Aorta (tissue), 5 donors: ENCODE measurements at places on chromosomes 5 and 9. TPM values are rescaled to one million over a fixed set of nuclear protein-coding genes. Genes with fewer than 3 reads are reported as not detected.

DNA sequence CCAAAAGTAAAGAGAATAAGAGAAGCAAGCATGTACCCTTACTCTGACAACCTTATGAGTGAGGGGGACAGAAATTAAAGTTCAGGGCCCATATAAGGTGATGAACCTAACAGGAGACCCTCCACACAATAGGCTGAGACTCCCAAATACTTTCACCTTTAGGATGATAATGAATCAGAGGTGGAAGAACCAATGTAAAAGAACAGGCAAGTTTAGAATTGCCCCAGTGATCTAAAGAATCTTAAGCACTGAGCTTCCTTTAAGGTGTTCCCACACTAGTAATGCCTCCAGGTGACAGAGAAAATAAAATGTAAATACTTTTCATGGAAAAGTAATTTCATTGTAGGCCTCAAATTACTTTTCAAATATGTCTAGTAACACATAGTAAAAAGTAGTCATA, 8.2 kb upstream of the FAM151B start:
- no peaks in the 10 kb centered on the region for H3K27me3 ChIP-seq
- H3K27ac ChIP-seq, result no peak overlapping the region
- no peaks in the 10 kb centered on the region for H3K36me3 ChIP-seq
- no peaks in the 10 kb centered on the region for H3K4me1 ChIP-seq

Gene ANKRD18B
- not detected for total RNA-seq

Gene SLC23A1
- total RNA-seq, result not detected

- H3K4me3 ChIP-seq, result no peak overlapping the region
- H3K27ac ChIP-seq, result no peak overlapping the region
- H3K4me1 ChIP-seq, result no peaks in the 10 kb centered on the region
- H3K36me3 ChIP-seq, result peaks cover 2% of the 10 kb centered on the region
These were observed 48.2 kb downstream of the KIF2A start for GRCh38 chr5:62354028-62354874.

DNA sequence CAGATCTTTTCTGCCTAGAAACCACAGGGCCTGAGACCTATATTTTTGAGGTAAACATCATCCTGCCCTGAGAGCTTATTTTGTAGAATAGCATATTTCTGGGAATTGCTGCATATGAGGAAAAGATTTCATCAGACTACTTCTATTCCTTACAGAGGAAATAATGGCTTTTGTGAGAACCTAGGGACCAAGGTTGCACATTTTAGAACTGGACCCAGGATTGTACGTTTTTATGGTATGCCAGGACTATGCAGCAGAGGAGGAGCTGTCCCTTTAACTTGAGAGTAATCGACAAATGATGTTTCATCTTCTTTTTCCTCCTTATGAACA, 2.2 kb upstream of the ALDH1A1 start:
- DNase-seq, result no peak
- H3K27me3 ChIP-seq, result no peaks in the 10 kb centered on the region
- H3K36me3 ChIP-seq, result no peaks in the 10 kb centered on the region

DNA sequence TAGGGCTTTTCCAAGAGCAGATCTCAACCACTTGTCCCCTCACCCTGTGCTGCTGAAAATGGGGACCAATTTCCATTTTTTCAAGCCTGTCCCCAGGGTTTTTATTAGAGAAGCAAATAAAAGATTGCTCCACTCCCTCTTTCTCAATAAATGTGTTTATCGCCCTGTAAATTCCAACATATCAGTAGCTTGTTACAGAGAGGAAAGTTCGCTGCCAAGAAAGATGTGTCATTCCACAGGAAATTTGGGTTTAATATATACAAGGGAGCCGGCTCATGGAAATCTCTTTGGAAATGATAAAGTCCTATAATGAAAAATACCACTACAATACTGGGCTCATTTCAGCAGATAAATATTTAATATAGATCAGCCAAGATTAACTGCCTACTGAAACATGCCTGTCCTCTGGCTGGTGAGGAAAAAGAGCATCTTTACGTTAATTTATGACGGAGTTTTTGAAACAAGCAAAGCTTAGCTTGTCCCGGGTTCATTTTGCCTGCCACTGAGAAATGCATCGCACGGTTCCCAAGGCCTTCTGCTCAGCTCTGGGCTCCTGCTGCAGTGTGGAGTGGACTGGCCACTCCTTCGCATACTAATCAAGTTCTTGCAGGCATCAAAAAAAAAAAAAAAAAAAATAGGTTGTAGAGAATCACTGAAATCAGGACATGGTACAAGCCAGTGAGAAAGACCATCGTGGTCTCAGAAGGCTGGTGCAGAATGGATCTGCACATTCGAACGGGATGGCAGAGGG, 84.5 kb downstream of the BRINP1 start:
- H3K4me3 ChIP-seq, result no peak overlapping the region
- no peak overlapping the region for H3K27ac ChIP-seq
- H3K36me3 ChIP-seq, result no peaks in the 10 kb centered on the region
- H3K27me3 ChIP-seq, result no peaks in the 10 kb centered on the region

DNA sequence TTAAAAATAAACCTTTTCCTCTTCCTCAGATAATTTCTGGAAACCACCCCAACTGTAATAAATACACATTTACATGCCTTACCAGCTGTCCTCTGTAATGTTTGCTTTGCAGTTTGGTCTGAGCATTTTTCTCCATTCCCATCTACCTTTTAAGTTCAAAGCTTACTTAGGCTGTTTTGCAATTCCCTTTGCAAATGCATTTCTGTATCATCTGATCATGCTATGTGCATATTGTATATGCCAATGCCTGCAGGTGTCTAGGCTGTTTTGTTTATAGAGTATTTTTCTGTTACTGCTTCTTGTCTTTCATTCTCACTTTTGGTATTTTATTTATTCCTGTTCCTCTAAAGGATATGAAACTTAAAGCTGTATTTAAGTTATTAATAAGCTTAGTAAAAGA, 86.3 kb downstream of the SLC44A1 start:
- H3K27me3 ChIP-seq, result no peaks in the 10 kb centered on the region
- no peak for DNase-seq
- no peak overlapping the region for H3K27ac ChIP-seq
- H3K36me3 ChIP-seq, result peaks cover 4% of the 10 kb centered on the region
- H3K4me1 ChIP-seq, result peaks cover 3% of the 10 kb centered on the region
- H3K4me3 ChIP-seq, result no peak overlapping the region

- no peak for DNase-seq
- H3K36me3 ChIP-seq, result no peaks in the 10 kb centered on the region
- H3K27ac ChIP-seq, result no peak overlapping the region
- no peaks in the 10 kb centered on the region for H3K4me1 ChIP-seq
- H3K4me3 ChIP-seq, result no peak overlapping the region
- H3K27me3 ChIP-seq, result no peaks in the 10 kb centered on the region
These were observed 396.9 kb downstream of the PDE4D start for GRCh38 chr5:59496524-59497134.

GRCh38 chr9:76203373-76203772, 190.9 kb downstream of the RFK start:
- H3K4me1 ChIP-seq, result no peaks in the 10 kb centered on the region
- no peaks in the 10 kb centered on the region for H3K36me3 ChIP-seq
- no peaks in the 10 kb centered on the region for H3K27me3 ChIP-seq
- no peak for DNase-seq
- H3K27ac ChIP-seq, result no peak overlapping the region

Gene MED10
- total RNA-seq, result 29.0 TPM

DNA sequence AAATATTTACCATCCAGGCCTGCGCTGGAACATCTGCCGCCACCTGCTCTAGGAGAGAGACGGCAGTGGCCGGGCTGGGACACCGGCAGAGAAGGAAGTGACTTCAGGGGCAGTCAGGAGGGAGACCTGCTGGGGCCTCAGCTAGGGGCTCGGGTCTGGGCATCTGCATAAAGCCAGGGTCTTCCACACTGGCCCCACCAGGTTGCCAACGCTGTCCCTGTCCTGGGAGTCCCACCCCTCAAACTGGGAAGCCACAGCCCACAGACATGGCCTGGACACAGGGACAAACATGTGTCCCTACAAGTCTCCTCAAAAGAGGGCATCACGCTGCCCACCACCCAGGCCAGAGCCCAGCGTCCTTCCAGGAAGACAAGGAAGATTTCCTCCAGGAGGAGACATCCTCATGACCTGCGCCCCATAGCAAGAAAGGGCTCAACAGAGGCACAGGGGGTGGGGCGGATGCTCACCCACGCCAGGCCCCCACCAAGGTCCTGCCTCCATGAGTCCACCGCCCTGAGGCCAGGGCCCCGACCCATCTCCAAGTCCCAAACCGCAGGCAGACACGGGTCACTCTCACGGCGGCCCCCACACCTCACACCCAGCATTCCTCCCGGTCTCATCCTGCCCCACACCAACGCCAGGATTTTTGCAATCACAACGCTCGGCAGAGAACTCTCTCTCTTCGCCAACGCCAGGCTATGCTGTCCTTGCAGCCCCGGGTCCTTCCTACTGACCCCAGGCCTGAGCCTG, 9.0 kb downstream of the VAV2 start:
- no peaks in the 10 kb centered on the region for H3K4me1 ChIP-seq
- H3K36me3 ChIP-seq, result no peaks in the 10 kb centered on the region
- H3K27me3 ChIP-seq, result no peaks in the 10 kb centered on the region
- peak; percentile 37 for DNase-seq

GRCh38 chr5:155978850-155979249, 348.1 kb upstream of the SGCD start:
- no peak overlapping the region for H3K27ac ChIP-seq
- H3K4me3 ChIP-seq, result no peak overlapping the region
- no peaks in the 10 kb centered on the region for H3K36me3 ChIP-seq
- no peaks in the 10 kb centered on the region for H3K27me3 ChIP-seq

Gene RAD23B
- total RNA-seq, result 78.4 TPM

- DNase-seq, result peak; percentile 80
- peaks cover 7% of the 10 kb centered on the region for H3K36me3 ChIP-seq
- no peak overlapping the region for H3K4me3 ChIP-seq
- H3K4me1 ChIP-seq, result peaks cover 2% of the 10 kb centered on the region
- no peaks in the 10 kb centered on the region for H3K27me3 ChIP-seq
- H3K27ac ChIP-seq, result no peak overlapping the region
These were observed 5.1 kb downstream of the MGAT4B start for GRCh38 chr5:179801304-179802206.

GRCh38 chr5:160978944-160979343, 126.9 kb upstream of the ATP10B start:
- H3K27me3 ChIP-seq, result no peaks in the 10 kb centered on the region
- DNase-seq, result no peak
- H3K4me1 ChIP-seq, result no peaks in the 10 kb centered on the region
- no peak overlapping the region for H3K4me3 ChIP-seq
- no peaks in the 10 kb centered on the region for H3K36me3 ChIP-seq

DNA sequence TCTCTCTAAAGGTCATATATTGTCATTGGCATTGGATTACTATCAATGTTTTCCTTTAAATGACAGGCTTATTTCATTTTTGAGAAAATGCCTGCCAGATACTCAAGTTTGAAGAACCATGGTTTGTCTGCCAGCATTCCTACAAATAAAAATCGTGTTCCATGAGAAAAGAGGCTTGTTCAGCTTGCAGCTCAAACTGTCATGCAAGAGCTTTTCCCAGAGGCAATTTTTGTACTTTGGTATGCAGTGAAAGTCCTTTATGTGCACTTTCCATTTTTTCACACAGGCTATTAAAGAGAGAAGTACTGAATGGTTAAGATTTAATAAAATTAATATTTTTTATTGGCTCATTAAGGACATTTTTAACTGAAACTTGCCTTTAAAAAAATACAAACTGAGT, 110.4 kb downstream of the FBXO4 start:
- H3K4me1 ChIP-seq, result no peaks in the 10 kb centered on the region
- no peaks in the 10 kb centered on the region for H3K36me3 ChIP-seq
- no peak overlapping the region for H3K4me3 ChIP-seq
- H3K27me3 ChIP-seq, result no peaks in the 10 kb centered on the region
- no peak overlapping the region for H3K27ac ChIP-seq

Gene BSPRY
- 0.19 TPM for total RNA-seq

- H3K4me3 ChIP-seq, result no peak overlapping the region
- no peaks in the 10 kb centered on the region for H3K4me1 ChIP-seq
- DNase-seq, result no peak
These were observed 89.7 kb upstream of the SLC44A1 start for GRCh38 chr9:105154723-105155191.

DNA sequence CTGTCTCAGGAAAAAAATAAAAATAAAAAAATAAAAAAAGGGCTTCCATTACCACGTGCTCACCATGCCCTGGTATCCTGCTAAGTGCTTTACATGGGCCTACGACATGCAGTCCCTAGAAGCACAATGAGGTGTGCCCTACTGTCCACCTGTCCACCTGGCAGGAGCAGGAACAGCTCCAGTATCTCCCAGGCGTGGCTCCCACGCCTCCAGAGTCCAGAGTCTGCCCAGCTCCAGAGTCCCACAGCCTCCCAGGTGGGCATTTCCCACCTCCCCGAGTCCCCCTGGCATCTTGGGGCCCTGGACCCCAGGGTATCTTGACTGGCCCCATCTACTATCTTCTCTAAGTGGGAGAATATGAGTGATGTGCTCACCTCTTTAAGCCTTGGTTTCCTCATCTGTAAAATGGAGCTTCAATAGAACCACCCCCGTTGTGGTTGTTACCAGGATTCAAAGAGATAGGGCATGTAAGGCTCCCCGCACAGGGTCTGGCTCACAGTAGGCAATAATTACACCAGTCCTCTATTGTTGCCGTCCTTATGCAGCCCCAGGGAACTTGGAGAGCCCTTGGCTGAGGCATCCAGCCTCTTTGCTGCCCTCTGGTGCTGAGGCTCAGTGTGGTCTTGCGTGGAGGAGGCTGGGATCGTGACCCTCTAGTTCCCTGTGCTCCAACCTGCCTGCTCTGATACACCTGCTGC, 8.9 kb downstream of the CXCL14 start:
- H3K4me3 ChIP-seq, result no peak overlapping the region
- no peaks in the 10 kb centered on the region for H3K36me3 ChIP-seq
- H3K4me1 ChIP-seq, result no peaks in the 10 kb centered on the region
- DNase-seq, result no peak

DNA sequence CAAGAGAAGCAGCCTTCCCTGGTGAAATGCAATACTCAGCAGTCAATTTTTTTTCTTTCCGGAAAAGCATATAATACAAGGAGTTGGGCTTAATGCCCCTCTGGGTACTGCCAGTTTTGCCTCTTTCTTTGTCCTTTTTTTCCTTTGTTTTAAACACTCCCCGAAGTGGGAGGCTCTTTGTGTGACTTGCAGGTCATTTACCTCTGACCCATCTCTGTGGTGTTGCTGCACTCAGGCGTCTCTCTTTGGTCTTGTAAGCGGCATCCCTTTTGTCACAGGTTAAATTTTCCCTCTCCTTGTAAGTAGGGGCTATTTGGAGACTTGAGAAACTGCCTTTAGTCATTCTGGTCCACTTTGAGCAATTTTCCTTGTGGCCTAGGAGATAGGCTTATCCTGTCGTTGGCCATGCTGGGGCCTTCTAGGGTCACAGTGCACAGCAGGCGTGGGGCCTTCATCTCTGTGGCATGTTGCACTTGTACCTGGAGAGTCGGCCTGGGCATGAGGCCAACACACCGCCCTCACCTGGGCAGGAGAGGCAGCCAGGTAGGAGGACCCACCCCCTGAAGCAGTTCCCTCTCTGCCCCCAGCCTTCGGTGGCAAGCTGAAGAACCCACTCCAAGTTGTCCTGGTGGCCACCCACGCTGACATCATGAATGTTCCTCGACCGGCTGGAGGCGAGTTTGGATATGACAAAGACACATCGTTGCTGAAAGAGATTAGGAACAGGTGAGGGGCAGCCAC, 27.7 kb upstream of the CTSL start:
- no peaks in the 10 kb centered on the region for H3K27me3 ChIP-seq
- no peak overlapping the region for H3K27ac ChIP-seq
- DNase-seq, result peak; percentile 54
- no peak overlapping the region for H3K4me3 ChIP-seq
- H3K4me1 ChIP-seq, result no peaks in the 10 kb centered on the region
